ENCODE measurements at places on chromosomes 12 and 14. TPM values are rescaled to one million over a fixed set of nuclear protein-coding genes. Genes with fewer than 3 reads are reported as not detected.
A peak's percentile ranks its signal among the peaks of the same experiment; 100 is the strongest.

NRXN3 gene
- not detected for total RNA-seq

KCNMB4 gene
- total RNA-seq, result 1.0 TPM

ADAMTS20 gene
- total RNA-seq, result not detected

DNA sequence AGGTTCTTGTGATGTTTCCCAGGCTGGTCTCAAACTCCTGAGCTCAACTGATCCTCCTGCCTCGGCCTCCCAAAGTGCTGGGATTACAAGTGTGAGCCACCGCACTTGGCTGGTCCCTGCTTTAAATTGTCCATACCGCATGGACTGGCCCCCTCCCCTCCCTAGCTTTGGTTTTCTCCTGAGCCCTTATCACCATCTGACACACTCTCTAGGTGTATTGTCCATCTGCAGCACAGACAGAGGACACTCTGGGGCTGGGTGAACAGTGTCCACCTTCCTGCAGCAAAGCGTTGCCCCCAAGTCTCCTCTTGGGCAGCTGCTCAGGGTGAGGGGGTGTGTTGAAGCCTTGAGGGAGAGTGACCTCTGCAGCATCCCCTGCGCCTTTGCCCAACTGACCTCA lies 36.0 kb upstream of the DLK1 start:
- no peak for DNase-seq

DNA sequence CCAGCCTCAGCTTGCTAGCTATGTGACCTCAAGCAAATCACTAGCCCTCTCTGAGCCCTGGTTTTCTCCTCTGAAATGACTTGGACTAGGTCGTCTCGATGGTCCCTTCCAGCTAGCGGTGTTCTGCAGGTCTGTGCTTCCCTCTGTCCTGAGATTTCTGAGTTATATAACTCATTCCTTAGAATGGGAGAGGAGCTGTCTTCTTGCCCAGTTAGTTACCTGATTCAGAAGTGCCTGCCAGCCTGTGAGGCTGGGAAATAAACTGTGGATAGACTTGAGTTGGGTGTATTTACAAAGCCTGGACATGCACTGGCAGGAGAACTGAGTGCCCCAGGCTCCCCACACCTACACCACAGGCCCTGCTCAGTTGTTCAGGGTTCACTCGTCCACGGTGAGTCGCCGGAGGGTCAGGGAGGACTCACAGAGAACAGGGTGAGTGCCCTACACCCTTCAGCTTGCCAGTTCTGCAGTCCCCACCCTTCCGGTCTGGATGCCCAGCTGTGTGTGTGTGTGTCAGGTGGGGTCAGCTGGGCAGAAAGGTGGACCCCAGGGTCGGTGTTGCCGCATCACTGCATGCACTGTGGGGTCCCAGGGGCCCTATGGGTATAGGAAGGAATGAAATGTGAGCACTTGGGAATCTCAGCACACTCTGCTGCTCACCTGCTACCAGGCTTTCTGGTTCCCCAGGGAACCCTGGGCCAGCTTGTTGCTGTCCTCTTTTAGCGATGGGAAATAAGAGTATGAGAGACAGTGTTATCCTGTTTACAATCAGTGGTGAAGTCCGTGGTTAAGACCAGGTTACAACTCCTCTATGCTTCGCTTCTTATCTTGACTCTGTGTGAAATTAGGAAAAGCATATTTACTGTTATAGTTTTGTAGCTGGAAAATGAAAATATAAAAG lies 348.2 kb downstream of the DPF3 start:
- no peak for DNase-seq

- DNase-seq, result peak; percentile 13
These were observed 50.7 kb downstream of the A2M start for GRCh38 chr12:9064815-9065606.

DNA sequence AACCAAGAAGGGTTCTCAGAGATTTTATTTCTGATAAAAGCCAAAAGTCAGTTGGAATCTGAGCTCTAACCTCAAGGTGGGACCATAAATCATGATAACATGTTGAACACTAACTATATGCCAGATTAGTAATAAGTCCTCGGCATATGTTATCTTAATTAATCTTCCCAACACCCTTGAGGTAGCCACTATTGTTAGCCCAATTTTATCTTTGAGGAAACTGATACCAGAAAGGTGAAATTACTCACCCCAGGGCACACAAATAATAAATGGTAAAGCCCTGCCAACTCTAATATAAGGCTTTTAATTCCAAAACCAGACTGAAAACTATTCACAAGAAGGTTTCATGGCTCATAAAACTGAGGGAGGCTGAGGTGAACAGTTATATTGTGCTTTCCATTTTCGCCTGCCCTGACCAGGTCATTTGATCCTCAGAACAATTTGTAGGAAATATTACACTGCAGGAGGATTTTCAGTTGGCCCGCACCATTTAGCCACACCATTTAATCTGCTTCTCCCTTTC lies 16.1 kb upstream of the NUAK1 start:
- DNase-seq, result no peak

DNA sequence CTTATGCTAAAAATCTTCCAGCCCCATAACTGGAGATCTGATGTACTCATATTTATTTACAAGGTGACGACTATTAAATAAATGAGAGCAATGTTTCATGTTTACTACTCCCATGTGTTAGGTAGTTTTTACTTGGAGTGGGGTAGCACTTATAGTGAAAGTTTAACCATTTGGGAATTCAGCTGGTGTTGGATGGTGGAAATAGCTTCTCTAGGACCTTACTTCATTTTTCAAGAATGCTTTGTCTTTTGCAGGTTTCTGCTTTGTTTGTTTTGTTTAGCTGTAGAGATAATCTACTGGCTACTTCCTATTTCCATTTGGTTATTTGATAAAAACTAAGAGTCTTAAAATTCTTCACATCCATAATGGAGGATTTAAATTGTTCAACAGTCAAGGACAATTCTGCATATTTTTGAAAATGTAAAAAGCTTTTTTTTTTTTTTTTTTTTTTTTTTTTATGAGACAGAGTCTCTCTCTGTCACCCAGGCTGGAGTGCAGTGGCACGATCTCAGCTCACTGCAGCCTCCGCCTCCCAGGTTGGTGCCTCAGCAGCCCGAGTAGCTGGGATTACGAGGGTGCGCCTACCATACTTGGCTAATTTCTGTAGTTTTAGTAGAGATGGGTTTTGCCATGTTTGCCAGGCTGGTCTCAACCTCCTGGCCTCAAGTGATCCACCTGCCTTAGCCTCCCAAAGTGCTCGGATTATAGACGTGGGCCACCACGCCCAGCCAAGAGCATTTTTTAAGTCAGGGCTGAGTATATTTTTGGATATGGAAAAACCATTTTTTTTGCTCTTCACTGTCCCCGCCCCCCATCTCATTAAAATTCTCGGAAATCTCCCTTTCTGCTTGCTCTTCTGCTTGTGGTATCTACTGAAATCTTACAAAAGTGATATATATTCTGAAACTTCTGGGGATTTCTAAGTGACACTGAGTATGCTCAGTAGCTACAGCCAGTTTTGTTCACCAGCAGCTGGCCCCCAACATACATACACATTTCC lies 1.4 kb upstream of the ABCD2 start:
- peak; percentile 77 for DNase-seq

DNA sequence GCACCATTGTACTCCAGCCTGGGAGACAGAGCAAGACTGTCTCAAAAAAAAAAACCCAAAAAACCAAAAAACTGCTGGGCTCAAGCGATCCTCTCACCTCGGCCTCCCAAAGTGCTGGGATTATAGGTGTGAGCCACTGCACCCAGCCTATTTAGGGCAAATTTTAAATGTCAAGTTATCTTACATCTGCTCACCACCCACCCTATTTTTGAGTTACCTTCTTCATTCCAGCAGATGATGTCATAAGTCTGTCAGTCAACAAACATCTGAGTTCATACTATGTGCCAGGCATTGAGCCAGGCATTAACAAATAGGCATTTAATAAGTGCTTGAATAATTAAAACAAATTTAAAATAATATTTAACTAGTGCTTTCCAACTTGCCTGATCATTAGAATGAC lies 21.5 kb downstream of the BATF start:
- no peak for DNase-seq

Data from activated CD8-positive, alpha-beta T cell treated with anti-CD3 and anti-CD28 coated beads for 36 hours (primary cell).